ENCODE measurements at places on chromosomes 2 and 18.

DNA sequence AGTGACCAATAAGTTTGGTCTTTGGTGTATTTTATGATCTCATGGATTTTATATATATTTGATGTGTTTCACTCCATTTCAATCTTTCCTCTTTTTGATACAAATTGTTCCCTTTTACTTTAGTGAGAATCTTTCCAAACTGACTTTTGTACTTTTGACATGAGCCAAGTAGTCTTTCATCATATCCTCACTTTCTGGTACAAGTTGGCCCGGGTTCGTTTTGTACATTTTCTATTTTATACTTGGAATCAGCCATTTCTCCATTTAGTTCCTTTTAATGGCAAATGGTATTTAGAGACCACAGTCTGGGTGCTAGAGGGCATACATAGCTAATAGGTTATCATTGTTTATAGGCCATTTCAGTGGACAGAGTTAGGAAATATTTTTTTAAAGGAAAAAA lies 147.9 kb upstream of the MYO3B start:
- DNase-seq, result no peak

DNA sequence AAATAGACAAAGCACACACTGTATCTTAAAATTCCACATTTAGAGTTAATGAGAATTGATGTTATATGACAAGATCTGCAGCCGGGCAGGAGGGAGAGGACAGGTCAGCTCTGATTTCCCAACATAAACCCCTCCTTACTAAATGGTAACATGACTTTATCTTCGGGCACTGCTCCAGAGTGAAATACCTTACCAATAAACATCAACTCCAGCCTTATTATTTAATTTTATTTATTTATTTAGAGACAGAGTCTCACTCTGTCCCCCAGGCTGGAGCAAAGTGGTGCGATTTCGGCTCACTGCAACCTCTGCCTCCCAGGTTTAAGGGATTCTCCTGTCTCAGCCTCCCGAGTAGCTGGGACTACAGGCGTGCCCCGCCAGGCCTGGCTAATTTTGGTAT lies 1.7 kb downstream of the CYB5A start:
- DNase-seq, result no peak

DNA sequence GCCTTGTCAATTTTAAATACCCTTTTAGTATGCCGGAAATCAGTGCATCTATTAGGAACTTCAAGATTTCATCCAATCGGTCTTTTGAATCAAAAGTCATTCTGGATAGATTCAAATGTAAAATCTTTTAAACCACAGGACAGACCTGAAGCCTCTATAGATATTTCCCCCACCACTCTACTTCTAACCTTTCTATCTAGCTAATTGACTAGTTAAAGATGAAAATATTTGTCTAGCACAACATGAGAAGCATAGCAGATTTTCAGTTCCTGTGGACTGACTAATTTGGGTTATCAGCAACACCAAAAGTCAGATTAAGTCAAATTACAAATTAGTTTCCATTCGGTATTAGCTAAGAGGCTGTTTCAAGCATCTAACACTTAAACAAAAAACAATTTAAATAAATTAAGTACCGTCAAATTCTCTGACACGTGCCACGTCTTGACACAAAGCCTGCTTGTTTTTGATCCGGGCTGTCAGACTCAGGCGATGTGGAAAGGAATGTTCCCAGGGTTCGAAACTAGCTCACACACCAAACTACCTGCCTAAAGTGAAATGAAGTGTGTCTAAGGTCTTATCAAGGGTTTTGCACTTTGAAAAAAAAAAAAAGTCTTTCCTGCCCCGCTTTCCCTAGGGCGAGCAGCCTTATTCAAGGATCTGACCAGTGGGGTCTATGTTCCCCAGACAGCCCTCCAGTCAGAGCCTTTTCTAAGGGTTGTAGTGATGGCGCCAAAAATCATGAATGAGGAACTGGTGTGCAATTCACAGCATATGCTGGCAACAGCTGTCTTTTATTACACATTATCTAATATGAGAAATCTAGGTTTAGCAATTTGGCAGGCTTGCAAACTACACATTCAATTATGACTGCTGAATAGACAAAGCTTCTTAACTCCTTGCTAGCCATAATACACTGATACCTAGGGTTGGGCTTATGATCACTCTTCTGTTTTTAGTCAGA lies 4.7 kb downstream of the CYTIP start:
- DNase-seq, result no peak

GRCh38 chr2:159484532-159484931 lies 131.8 kb downstream of the BAZ2B start:
- no peak for DNase-seq

- no peak for DNase-seq
Observed at GRCh38 chr2:223043164-223043941, 8.6 kb upstream of the KCNE4 start.

GRCh38 chr2:65232636-65233035 lies 5.0 kb downstream of the ACTR2 start:
- DNase-seq, result no peak

DNA sequence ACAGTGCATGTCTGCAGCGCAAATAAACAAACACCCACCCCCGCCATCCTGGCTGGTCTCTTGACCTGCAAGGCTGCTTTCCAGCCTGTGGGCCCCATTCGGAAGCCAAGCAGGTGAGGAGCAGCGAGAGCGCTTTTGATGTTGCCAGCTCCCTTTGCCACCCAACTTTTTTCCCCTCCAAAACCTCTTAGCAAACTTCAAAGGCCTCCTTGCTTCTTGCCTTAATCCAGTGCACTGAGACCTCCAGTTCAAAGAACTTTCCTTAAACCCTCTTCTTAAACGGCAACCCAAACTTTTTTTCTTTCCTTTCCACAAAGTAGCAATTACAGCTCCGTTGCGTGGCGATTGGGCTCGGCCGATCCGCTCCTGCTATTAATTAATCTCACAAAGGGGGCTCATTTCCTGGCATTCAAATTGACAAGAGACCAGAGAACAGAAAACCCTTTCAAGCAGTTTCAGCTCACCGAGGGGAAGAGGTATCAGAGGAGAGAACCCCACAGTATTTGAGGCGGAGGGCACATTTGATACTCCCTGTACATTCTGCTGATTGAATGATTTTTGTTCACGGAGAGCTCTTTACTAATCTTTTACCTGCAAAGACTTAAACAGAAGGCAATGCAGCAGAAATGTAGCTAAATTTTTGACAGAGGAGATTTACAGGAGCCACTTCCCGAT lies 531.4 kb downstream of the TMEM182 start:
- DNase-seq, result no peak

DNA sequence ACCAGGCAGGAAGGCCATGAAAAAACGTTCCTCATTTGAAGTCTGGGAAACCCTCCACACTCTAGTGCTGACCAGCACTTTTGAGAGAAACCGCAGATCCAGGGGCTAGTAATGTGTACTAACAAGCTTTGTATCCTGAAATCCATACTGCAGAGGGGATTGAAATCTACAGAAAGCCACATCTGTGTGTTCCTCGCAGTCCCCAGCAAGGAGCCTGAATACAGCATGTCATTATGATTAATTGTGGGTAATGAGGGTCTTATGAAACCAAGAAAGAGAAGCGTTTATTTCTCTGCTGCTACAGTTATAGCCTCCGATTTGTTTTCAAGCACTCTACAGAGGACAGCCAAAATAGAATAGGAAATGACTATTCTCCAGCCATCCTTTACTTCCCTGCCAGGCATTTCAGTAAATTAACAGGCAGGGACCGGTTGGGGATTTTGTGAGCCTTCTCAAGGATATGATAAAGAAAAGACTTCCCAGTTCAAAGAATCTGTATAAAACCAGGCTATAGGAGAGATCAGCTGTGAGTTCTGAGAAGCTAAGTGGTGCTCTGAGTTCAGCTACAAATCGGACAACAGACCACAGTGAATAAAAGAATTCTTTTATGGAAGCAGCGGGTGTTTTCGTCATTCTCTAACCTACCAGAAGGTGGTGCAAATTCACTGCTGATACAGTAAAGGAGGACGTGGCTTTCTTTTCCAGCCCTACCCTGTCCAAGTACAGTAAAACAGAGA lies 133.4 kb downstream of the INSIG2 start:
- DNase-seq, result peak; percentile 59

DNA sequence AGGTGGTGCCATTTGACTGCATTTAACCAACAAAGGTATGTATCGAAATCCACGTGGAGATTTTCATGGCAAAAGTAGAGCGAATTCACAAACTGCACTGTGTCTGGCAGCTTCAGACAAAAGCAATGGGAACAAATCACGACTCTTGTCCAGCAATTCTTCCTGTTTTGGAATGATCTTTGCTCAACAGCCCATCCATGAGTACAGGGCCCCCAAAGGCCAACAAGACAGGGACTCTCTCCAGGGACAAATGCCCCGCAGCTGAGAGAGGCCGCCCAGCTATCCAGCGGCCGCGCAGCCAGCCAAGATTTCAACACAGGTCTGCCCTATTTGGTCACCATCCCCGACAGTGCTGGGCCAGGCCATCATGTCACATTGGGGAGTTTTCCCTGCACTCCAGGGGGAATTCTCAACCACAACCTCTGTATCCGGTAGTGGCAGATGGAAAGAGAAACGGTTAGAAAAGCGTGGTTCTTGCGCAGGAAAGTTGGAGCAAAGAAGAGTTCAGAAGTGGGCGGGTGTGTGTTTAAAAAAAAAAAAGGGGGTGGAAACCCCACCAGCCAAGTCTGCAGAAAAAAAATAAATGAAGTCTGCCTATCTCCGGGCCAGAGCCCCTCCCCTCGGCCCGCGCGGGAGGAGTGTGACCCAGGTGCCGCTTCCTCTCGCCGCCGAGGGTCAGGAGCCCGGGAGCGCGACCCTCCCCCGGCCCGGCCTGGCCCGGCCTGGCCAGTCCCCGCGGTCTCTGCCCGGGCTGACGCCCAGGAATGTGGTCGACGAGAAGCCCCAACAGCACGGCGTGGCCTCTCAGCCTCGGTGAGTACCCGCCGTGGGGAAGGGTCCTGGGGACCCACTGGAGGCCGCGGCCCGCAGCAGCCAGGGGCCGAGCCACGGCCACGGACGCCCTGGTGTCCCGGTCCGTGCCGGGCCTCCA lies at the start of gene GYPC:
GYPC (plus strand) TSS at position 659 of the 931 bp plus-strand sequence; CDS start at position 765, 106 bp downstream.
- DNase-seq, result peak; percentile 51

DNA sequence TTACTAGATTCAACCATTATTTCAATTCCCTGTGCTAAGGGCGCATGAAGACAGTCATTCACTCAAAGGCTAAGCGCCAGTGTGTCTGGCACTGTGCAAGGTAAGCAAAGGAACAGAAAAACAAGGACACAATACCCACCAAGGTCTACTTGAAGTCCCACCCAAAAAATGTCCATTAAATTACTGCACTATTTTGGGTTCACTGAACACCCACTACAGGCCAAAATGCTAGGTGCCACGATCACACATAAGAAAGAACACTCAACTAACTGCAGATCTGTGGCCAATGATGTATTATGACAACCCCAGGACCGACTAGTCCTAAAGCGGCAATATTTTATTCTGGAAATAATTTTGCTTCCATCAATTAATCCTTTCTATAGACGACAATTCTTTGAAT lies 1.8 kb downstream of the TMEM131 start:
- no peak for DNase-seq

DNA sequence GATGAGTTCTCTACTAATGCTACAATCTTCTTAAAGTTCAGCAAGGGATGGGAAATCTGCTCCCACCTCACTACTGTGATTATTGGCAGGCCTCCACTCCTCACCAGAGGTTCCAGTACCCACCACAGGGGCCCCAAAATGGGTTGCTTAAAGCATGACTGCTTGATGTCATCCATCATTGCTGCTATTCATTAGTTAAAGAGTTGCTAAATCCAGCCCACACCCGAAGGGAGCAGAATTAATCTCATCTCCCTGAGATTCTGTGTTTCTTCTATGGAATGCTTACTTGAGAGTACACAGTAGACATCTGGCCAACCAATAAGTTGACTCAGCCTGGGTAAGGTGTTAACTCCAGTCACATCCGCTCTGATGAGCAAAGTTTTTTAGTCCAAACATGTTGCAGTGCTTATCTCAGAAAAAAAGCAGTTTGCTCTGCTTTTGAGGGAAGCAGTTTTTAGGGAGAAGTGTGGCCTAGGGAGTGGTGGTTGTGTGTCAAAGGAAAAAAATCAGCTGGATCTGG lies 690.2 kb upstream of the POU3F3 start:
- DNase-seq, result no peak

- no peak for DNase-seq
Observed at GRCh38 chr2:137945229-137945628, 19.0 kb upstream of the HNMT start.

- no peak for DNase-seq
Observed at GRCh38 chr2:152648336-152648735, 68.9 kb downstream of the PRPF40A start.

DNA sequence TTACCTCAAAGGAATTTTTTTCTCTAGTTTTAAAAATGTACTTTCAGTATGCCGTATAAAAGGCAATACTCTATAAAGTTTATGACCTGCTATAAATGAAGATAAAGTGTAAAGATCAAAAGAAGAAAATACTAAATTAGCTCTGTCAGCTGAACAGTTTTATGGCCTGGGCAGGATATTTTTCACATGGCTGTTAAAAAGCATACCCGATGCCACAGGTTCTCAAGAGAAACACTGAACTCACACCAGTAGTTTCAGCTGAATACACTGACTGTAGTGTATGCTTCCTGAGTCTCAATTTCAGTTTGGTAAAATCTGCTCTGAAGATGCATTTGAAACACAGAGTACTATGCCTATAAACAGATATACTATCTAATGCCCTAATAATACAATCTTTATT lies 126.0 kb downstream of the PIGN start:
- DNase-seq, result no peak

DNA sequence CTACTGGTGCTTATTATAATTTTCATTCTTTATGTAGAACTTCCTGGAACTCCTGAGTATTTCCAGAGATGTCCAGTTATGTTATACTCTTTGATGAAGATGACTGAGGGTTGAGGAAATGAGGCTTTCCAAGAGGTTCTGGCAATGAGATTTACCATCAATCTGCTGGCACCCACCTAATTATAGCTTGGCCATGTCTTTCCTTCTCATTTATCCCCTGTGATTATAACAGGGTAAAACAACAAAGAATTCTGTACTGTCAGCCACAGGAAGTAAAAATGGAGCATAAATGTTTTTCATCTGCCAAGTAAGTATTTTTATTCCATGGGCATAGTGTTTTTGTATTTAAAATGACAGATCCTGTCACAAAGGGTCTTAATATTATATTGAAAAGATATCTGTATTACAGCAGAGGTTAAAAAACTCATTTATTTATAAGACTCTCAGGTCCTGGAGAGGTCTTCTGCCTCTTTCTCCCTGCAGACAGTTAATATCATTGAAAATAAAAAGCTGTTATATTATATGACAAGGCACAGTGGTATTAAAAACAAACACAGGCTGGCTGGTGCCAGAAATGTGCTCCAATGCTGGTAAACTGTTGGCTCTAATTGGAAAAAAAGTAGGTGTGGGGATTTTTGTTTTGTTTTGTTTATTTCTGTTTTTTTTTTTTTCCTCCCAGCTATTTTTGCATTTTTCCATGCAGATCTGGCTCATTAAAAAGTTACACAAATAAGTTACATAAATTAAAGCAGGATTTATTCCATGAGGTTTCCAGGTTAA lies 1764.1 kb upstream of the CELF4 start:
- DNase-seq, result no peak

DNA sequence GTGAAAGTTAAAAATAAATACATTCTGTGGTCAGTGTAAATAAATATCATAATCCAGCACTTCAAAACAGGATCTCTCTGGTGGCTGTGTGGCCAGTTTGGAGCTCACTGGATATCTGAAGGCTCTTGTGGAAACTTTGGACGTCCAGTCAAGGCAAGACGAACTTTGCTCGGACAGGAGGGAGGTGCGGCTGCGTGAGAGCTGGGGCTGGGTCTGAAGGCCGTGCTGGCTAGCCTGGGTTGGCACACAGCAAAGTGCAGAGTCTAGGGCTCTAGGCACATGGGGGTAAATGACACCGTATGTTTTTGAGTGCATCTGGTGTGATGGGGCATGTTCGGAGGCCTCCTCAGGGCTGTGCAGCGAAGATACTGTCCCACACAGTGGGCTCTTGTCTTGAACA lies 78.9 kb upstream of the TXNDC2 start:
- no peak for DNase-seq

All from renal cortex interstitium (tissue), 15 donors.